ENCODE measurements at places on chromosomes 16 and 17.

DNA sequence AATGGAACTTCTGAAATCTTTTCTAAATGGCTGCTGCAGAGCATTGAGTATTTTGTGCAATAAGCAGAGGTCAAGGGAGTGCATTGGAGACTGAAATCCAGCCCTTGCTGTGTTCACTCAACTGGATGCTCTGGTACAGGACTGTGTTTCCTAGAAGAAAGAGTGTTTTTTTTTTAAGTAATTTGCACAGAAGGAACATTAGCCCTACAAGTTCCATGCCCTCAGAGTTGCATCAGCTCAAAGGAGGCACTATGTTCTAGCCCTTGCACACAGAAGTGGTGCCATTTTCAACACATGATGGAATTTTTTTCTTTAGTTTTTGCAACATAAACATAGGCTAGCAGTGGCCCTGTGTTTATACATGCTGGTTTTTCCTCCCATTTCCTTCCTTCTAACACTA lies 144.1 kb upstream of the HLF start:
- no peak for DNase-seq

DNA sequence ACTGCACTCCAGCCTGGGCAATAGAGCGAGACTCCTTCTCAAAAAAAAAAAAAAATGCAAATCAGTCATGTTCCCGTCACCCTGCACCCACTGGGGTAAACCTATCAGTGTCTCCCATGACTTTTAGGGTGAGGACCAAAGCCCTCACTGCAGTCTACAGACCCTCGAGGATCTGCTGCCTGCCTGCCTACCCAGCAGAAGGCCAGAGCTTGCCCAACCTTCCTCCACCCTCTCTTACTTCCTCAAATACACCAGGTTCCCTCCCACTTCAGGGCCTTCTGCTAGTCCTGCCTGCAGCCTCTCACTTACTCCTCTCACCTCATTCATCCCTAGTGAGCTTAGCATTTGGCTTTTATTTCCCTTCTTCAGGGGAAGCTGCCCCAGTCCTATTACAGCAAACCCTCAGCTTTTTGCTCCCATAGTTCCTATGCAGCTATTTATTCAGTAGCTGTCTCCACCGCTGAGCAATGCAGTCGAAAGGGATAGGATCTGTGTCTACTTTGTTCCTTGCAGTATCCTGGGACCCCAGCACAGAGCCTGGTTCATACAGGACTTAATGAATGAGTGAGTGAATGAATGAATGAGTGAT lies 17.8 kb upstream of the TOB1 start:
- DNase-seq = no peak

GRCh38 chr17:79877041-79877440 lies 37.8 kb upstream of the CBX4 start:
- no peak for DNase-seq

DNA sequence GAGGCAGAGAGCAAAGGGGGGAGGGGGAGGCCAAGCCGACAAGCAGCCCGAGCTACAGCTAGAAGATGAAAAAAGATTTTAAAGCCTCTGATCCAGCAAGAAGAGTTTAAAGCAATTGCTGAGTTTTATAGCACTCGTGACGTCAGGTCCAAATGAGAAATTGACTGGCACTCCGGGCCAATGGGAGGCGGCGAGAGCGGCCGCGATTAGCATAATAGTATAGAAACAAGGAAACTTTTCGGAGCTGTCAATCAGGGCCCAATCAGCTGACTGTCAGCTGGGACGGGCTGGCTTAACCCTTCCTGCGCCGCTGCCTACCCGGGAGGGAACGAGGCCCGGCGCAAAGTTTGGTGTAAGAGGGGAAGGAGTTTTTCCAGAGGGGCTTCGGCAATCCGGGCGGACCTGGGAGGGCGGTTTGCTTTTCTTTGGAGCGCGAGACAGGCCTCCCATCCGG lies at the start of gene MAF:
Gene MAF, minus strand, starts transcription at position 100 of the 454 bp plus-strand sequence. CDS start 835 bp downstream, outside the sequence.
- DNase-seq = peak; percentile 76

DNA sequence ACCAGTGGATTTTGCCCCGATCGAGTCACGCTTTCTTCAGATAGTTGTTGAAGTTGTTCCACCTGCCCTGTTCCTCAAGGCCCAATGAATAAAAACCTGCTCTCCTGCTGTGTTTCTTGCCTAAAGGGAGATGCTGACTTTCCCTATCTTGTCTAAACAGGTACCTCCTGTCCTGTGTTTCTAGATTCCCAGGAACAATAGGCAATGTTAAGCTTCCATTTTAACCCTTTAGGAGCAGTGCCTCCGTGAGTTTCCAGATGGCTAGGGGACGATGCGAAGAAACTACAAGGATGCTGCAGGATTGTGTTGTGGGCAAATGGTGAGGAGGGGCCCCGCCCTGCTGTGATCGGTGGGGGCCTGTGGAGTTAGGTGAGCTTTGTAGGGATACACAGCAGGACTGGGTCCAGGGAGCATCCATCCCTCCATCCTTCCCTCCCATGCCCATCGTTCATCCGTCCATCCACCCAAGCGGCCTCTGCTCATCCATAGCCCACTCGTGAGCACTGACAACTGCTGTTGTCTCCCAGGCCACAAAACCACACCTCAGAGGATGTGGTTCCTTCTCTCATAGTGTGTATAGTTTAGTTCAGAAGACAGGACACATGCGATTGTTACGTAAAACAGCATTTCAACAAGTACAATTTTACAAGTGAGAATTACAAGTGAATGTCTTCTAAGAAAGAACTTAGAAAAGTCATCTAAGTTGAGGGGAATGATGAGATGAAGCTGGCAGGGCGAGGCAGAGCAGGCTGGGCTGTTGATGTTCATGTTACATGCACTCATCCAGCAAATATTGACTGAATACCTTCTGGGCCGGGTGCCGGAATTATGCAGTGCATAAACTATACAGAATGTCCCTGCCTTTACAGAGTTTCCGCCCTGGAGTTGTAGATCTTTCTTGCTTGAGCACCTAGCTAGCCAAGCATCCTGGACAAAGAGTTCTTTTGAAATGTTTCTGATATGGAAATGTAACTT lies 5.2 kb downstream of the ARSG start:
- DNase-seq = no peak

GRCh38 chr17:1006054-1006453 lies 9.1 kb downstream of the TIMM22 start:
- no peak for DNase-seq

DNA sequence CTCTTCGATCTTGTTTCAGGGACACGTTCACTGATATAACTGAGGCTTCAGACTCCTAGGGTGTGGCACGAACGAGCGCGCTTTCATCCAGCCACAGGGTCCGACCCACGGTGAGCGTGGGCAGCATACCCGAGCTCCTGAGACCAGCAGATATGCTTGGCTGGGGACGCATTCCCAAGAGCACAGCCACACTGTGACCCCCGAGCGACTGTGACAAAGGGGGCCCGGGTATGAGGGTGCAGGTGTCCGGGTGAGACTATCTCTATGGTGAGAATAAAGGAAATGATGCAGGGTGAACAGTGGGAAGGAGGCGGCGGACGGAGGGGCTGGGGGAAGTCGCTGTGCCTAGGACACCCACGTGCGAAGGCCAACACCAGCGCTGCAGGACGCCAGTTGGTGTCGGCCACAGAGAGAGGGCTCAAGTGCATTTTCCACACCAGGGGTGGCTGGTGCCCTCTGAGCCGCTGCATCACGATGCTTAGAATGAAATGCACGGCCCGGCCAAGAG lies 17.6 kb downstream of the RPH3AL start:
- no peak for DNase-seq

DNA sequence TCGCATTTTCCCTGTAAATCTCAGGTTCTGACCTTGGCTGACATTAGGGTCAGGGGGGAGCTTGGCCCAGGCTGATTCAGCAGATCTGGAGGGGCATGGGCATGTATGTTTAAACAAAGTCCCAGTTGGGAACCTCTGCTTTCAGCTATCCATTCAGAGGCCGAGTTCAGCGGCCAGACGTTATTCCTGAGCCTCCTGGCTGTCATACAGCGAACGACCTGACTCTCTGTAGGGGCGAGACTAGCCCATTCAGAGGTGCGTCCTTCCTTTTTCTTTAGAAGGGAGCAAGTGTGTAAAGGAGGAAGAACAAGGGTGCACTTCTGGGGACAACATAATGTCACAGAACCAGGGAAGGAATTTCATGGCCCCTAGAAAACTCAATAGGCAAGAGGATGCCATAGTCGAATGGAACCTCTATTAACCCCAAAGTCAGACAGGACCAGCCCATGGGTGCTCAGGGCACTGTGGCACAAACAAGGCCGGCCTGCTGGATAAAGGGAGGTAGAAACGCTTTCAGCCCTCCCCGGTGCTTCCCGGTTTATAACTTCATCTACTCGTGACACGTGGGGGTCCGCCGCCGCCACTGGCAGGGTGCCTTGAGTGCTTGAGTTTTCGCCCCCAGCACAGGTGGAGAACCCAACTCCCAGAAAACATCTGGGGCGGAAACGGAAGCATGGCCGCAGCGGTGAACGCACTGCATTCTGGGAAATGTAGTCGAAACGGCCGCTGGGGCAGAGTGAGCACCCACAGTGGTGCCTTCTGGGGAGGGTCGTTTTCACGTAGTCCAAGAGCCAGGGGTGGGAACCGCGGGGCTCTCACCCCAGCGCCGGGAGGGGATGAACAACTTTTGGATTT lies 33.2 kb upstream of the PLCG2 start:
- peak; percentile 61 for DNase-seq

- peak; percentile 8 for DNase-seq
These were observed 1.9 kb downstream of the MSI2 start for GRCh38 chr17:57257895-57258851.

DNA sequence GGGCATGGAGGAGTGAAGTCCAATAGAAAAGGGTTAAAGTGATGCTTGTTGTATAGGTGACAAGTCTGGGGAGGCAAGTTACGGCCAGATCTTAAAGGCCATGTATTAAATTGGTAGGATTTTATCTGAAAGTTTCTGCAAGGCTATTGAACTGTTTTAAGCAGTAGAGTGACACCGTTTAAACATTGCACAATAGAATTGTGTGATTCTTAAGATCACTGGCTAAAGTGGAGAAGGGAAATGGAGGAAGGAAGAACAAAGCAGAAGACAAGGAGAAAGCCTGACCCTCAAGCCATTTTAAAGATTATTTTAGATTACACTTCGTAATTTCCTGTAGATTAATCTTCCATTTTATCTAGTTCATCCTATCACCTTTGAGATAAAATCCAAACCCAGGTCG lies 5.6 kb upstream of the MPHOSPH6 start:
- DNase-seq = no peak

- DNase-seq = no peak
These were observed 4.0 kb upstream of the KAT8 start for GRCh38 chr16:31113121-31114120.

- DNase-seq = peak; percentile 11
These were observed 64.5 kb upstream of the SEC14L1 start for GRCh38 chr17:77076124-77076830.

DNA sequence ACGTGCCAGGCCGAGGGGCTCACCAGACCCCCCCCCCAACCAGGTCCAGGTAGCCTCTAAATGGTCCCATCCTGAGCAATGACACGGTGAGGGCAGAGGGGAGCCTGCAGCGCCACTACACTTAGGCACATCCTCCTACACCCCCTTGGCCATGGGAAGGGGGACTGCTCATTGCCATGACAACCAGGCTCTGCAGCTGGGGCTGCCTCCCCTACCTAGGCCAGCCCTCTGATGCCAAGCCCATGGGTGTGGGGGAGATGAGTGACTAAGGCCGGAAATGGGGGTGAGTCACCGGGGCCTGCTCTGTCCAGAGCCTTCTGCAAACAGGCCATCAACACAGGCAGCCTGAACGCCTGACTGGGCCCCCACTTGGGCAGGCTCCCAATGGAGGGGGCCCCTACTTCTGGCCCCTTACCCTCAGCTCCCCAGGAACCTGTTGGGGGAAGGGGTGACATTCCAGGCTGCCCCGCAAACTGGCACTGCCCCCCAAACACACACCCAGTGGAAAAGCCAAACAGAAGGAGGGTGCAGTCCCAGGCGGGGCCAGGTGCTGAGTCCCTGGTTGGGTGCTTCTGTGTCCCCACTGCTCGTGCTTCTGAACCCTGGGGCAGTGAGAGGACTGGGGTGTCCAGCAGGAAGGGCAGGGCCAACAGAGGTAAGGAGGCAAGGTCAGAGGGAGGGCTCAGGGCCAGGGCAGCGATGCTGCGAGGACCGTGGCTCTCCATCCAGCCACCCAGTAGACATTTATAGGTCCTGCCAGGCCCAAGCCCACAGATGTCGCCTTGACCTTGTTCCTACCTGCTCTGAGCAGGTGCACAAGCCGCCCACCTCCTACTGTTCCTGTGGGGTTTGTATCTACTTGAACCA lies 8.2 kb downstream of the PLCD3 start:
- DNase-seq = peak; percentile 88

DNA sequence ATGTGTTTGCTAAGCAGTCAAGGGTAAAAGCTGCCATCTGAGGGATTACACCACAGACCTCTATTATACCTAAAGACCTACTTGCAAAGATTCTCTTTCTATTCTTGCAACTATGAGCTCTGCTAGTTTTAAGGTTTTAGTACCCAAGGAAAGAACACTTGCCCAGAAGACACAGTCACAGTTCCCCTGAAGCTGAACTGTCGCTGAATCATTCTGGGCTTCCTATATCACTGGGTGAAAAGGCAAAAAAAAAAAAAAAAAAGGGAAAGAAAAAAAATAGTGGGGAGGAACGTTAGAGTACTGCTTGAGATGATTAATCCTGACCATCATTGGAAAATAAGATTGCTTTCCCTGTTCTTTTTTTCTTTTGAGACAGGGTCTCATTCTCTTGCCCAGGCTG lies 37.9 kb downstream of the LYRM1 start:
- peak; percentile 75 for DNase-seq

GRCh38 chr17:40242774-40243173 lies 23.7 kb downstream of the WIPF2 start:
- DNase-seq = no peak

GRCh38 chr16:3595110-3595486 lies 16.3 kb downstream of the SLX4 start:
- no peak for DNase-seq

GRCh38 chr17:73311428-73311780 lies 397 bp downstream of the CDC42EP4 start:
- DNase-seq = no peak

GRCh38 chr17:27590864-27591263 lies 40.1 kb upstream of the LGALS9 start:
- DNase-seq = no peak

GRCh38 chr17:40705584-40705983 lies 2.0 kb upstream of the KRT24 start:
- no peak for DNase-seq

DNA sequence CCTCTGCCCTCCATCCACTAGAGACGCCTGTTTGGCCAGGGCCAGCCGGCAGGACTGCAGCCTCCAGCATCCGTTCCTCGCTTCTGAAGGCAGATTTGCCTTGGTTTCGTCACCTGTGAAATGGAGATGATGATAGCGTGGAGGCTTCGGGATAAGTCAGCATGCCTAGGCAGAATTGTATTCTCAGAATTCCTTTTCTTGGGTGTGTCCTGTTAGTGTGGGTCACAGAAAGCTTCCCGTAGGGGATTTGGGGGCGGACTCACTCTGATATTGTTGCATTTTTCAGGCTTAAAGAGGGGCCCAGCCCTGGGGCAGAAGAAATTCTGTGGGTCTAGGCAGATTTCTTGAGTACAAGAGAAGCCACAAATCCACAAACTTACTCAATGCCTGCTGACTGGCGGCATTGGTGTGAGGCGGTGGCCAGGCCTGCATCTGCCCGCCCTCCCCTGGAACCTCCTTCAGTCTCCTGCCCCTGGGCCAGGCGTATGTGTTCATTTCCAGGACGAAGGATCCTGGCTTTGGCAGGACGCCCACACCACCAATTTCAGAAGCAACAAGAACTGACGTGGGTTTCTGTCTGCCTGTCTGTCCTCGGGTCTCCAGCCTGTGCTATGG lies 17.6 kb downstream of the CCDC42 start:
- DNase-seq = peak; percentile 88

Measured in cardiac fibroblast (primary cell).